NCI-H774 (cell line): ENCODE measurements at places on chromosomes 6 and 20.

DNA sequence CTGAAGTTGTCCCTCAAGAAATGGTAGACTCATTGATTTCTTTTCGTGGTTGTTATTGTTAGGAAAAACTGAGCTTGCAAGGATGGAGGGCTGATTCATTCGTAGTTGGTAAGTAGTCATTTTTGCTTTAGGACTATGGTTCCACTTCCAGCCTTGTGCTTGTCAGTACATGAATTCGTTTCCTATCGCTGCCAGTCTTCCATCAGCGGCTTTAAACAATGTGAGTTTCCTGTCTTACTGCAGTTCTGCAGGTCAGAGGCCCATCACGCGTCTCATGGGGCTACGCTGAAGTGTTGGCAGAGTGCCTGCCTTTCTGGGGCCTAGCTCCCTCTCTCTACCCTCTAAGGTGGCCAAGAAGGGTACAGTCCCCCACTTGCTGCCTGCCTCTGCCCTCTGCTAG lies 11.4 kb upstream of the MDFI start:
- no peak for DNase-seq

GRCh38 chr6:139380168-139380567 lies 5.7 kb upstream of the CITED2 start:
- DNase-seq = no peak

- DNase-seq = no peak
Measured at GRCh38 chr20:41293269-41294037, 24.1 kb downstream of the ZHX3 start.

DNA sequence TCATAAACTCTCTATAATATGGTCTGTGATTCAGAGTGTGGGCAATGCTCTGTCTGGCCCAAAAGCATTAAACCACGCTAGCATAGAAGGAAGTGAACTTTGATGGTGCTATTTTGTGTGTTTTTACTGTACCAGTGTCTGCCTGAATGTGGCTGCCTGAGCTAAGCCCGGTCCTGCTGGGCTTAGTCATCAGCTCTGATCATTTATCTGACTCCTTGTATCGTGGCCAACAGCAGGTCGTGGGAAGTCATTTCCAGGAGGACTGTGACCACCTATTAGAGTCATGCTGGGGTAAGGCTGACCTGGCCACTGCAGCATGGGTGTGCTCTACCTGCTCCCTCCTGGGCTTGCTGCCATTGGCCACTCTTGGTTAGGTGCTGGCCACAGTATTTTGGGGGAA lies 239.1 kb upstream of the CEP162 start:
- DNase-seq = no peak

- DNase-seq = no peak
Measured at GRCh38 chr20:1877609-1878200, 17.5 kb upstream of the SIRPA start.

GRCh38 chr20:50062006-50062838 lies 50.7 kb downstream of the UBE2V1 start:
- no peak for DNase-seq

DNA sequence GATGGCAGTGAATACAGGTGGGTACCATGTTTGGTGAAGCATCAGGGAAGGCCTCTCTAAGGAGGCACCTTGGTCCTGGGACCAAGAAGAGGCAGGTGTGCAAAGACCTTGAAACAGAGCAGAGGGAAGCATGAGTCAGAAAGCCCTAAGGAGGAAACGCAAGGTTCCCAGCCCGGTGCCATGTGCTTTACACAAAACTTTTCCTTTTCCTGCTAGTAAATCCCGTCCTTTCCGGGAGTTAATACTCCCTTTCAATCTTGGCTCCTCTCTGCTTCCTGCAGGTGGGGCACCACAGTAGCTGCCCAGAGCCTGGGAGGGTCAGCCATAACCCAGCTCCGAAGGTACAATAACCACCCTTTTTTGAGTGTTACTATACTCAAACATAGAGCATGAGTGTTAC lies 19.4 kb upstream of the SLC23A2 start:
- DNase-seq = no peak

DNA sequence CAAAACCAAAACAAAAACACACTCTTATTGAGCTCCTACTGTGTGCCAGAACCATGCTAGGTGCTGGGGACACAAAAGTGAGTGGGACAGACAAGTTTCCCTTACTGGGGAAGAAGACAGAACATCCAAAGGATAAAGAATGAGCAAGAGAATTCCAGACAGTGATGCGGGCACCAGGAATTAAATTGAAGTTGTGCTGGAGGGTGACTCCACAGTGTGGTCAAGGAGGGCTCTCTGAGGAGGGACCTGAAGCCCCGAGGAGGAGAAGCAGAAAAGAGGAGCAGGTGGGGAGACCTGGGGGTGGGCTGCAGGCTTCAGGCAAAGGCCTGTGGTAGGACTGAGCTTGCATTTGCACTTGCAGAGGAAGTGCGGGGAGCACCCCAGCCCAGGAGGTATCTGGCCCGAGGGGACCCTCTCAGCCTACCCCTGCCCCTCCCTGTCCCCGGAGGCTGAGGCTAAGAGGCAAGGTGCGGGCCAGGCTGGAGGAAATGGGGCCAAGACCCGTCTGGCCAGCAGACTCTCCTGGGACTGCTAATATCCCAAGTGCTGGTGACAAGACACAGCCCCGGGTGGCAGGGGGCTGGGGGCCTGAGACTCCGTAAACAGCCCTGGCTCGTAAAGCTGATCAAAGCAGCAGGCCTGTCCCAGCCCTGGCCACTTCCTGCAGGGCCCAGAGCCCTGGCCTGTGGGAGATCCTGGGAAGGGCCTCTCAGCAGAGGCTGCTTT lies 57.1 kb downstream of the SNAI1 start:
- no peak for DNase-seq

DNA sequence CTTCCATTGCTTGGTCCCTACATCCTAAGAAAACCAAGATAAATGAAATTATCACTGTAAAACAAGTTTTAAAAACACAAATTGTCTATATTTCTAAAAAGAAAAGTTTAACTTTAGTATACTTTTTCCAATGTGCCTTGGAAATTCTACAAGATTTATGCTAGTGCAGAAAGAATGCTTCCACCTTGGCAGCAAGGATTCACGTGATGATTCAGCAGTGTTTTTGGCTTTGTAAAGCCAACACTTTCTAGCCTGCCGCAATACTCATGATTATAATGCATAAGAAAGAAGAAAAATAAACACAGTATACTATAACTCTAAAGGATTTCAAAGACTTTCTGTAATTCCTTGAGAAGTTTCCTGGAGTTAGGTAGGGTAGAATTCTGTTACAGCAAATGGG lies 442.7 kb downstream of the TENT5A start:
- DNase-seq = no peak

- DNase-seq = no peak
Measured at GRCh38 chr6:100057941-100058340, 63.9 kb upstream of the MCHR2 start.

DNA sequence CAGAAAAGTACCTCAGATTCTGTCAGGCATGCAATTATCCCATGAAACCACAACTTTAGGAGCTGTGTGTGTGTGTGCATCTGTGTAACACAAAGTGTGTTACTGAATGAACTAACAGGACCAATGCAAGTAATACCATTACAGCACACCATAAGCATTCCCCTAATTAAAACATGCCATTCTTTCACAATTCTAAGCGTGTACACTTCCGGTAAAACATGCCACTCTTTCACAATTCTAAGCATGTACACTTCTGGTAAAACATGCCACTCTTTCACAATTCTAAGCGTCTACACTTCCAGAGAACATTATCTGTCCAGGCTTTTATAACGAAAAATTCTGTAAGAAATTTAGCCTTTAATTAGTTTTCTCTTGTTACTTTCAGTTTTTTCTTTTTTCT lies 238.2 kb downstream of the GMDS start:
- DNase-seq = no peak

GRCh38 chr6:161265975-161266374 lies 7.9 kb downstream of the AGPAT4 start:
- DNase-seq = no peak

DNA sequence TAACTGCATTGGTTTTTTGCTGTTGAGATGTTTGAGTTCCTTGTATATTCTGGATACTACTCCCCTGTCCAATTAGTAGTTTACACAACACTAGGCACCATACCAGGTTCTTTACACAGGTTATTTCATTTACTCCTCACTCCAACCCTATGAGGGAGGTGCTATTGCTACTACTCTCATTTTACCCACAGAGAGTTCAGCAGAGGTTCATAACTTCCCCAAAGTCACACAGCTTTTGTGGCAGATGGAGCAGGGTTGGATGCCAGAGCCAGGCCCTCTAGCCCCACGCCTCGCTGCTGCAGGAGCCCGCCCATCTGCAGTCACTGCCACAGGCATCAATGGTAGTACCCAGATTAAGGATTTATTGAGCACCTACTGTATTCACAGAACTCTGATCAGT lies 61.7 kb upstream of the MAP3K4 start:
- DNase-seq = no peak

DNA sequence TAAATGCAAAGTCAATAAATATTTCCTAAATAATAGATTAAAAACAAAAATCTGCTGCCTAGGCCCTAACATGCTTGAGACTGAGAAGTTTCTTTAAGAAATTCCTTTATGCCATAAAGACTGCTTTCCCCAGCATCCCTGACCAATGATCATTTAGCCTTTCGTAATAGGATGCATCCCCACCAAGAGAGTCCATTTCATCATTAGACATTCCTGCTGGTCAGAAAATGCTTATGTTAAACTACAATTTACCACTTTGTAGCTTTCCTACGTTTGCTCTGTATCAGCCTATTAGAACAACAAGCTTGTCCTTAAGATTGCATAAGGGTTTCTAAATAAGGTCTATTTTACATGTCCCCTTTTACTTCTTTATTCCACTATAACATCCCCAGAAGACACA lies 59.8 kb upstream of the HSF2 start:
- no peak for DNase-seq

DNA sequence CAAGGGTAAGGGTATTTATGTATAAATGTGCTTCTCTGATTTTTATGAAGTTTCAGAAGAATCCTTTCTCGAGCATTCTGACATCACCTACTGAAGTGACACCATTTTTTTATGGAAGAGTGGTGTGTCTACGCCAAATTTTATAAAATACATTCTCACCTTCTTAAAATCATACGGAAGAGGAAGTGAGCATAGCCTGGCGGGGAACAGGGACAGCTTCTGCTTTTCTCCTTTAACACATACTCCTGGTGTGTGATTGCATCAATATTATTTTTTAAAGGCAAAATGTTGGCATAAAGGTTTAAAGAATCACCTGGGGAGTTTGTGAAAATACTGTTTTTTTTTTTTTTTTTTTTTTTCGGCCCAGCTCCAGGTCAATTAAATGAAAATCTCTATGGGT lies 733.6 kb upstream of the MAN1A1 start:
- no peak for DNase-seq

DNA sequence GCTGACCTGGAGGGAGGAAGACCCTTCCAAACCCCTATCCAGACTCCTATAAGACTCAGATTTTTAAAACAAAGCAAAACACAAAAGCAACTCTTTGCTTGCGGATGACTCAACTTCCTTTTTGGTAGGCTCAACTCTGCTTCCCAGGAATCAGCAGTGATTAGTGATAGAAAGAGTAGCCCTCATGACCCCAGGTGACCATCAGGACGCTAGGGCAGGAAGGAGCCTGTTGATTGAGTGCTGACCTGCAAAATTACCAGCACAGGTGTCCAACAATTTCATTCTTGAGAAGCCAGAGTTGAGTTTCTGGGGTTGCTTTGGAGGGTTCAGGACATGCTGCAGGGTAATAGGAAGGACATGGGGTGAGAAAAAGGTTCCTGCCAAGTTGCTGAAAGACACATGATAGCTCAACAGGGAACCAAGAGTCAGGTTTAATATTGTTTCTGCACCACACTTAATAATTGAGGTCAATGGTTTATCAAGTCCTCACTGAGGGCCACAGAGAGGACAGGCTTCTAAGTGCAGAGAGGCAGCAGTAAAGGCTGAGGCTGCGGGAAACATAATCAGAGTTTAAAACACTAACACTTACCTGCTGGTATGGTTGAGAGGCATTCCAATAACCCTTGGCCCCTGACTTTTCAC lies 67.4 kb upstream of the BMP2 start:
- DNase-seq = no peak

DNA sequence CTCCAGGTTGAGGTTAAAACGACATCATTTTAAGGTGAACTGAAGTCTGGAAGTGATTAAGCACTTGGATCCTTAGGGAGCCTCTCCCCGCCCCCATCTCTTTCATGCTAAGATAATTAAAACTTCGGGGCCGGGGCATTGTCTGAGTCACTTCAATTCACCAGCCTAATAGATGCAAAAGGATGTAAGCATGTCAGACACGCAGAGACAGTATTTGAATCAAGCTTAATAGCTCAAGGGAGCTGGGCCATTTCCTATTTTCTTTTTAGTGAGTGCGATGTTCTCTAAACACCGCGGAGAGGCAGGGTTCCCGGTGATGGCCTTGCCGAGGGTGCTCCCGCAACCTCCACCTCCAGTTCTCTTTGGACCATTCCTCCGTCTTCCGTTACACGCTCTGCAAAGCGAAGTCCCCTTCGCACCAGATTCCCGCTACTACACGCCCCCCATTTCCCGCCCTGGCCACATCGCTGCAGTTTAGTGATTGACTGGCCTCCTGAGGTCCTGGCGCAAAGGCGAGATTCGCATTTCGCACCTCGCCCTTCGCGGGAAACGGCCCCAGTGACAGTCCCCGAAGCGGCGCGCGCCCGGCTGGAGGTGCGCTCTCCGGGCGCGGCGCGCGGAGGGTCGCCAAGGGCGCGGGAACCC lies 516 bp upstream of the IRF4 start:
- DNase-seq = no peak

- peak; percentile 7 for DNase-seq
Measured at GRCh38 chr20:17570347-17571152, 675 bp downstream of the DSTN start.

DNA sequence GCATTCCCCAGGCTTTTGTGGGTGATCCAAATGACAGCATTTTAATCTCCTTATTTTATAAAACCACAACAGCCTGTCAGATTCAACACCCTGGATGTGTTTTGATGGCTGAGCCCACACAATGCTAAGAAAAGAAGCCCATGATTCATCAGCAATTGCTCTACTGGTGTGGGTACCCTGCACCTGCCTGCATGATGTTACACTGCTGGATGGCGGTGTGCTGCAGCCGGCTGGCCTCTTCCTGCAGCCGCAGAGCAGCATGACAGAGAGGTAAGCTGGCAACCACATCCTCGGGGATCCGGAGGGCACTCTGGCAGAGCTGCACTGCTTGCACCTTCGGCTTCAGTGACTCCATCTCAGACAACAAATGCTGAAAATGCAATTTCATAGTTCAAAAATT lies 327.5 kb downstream of the SYNE1 start:
- no peak for DNase-seq

DNA sequence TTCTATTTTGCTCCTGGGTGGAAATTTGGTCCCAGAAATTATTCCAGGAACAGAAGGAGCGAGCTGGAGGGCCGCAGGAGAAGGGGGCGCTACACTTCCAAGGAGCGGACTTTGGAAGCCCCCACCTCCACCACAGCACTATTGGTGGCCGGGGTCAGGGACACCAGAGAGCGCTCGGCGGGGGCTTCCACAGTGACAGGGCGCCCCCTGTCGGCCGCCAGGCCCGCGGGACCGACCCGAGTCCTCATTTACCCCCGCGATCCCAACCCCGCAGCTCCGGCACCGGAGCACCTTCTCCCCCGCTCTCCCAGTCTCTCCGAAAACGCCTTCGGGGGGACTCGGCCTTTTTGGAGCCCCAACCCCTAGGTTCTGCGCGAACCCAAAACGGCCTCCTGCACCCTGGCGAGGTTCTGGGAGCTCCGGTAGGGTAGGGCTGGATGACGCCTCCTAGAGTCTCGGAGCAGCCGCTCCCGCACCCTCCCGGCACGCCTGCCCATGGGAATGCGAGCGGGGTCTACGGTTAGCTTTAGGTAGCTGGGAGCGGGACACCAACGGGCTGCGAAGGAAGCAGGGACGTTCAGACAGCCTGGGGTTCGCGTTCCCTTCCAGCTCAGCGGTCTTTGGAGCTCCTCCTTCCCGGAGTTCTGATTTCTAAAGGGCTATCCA lies 2.4 kb upstream of the FOXA2 start:
- DNase-seq = peak; percentile 55

- no peak for DNase-seq
Measured at GRCh38 chr20:15506311-15506710, 1066.9 kb downstream of the KIF16B start.
